ENCODE measurements at places on chromosomes 3 and 15.

DNA sequence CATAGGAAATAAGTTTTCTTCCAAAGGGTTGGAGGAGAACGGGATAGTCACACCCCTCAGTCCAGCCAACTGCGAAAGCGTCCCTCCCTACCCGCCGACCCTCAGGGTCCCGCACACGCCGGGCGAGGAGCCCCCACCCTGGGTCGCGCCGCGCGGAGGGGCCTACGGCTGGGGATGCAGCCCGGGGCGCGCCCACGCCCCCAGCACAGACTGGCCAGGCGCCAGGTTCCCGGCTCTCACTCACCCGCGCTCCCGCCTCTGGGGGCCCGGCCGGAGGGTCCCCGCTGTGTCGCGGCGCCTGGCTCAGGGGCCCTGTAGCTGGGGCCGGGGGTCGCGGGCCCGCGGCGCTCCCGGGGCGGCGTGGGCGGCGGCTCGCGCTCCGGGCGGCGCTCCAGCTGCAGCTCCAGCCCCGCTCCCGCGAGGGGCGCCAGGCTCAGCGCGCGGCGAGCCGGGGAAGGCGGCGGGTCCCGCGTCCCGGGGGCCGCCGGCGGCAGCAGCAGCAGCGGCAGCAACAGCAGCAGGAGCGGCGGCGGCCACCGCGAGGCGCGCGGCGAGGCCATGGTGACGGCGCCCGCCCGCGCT, 375 bp downstream of the HEG1 start:
- DNase-seq = no peak

GRCh38 chr3:124846189-124846588, 41.0 kb downstream of the ITGB5 start:
- no peak for DNase-seq

GRCh38 chr15:68734352-68734751, 86.3 kb downstream of the ANP32A start:
- DNase-seq = no peak

DNA sequence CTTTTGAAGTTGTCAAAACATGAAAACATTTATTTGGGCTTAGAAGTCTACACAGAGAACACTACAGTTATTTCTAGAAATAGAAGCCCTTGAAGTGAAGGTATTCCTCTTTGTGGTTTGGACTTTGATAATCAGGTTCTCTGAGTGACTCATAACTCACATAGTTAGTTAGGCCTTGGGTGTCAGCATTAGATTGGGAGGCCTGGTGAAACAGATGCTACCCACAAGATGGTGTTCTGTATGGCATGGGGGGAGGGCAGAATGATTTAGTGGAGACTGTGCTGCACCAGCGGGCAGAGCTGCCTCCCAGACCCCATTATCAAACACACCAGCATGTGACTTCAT, 108.9 kb upstream of the ETV5 start:
- DNase-seq = peak; percentile 84
